ENCODE measurements at places on chromosomes 4 and X.

DNA sequence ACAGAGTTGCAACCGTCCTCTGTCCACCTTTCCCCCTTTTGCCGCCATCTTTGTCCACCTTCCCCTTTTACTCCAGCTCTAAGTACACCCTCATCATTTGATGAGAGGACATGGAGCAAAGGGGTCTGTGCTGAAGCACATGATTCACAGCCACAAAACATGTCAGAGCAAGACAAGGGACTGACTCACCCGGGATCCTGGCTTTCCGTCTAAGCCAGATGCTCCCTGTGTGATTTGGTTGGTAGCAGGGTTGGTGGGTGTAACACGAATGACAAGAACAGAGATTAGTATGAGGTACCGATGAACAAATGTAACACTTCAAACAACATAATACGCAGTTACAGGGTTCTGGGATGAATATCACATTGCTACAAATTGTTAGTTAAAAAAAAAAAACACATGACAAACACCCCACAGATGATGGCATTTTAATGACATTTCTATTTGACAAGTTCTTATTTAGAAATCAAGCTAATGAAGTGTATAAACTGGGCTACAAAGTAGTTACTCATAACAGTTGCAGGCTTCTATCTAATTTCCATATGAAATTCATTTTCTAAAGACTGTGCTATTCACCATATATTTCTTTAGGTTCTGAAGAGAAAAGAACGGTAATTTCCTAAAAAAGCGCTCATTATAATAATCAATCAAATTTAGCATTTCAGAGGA is 71.4 kb upstream of the ETNPPL start:
- no peak for DNase-seq

GRCh38 chr4:15232366-15233263 is 195.2 kb upstream of the C1QTNF7 start:
- no peak for DNase-seq

- no peak for DNase-seq
Observed at GRCh38 chr4:101527188-101527587, 179.9 kb upstream of the PPP3CA start.

- DNase-seq: no peak
Observed at GRCh38 chr4:38831653-38832052, 25.0 kb downstream of the TLR6 start.

DNA sequence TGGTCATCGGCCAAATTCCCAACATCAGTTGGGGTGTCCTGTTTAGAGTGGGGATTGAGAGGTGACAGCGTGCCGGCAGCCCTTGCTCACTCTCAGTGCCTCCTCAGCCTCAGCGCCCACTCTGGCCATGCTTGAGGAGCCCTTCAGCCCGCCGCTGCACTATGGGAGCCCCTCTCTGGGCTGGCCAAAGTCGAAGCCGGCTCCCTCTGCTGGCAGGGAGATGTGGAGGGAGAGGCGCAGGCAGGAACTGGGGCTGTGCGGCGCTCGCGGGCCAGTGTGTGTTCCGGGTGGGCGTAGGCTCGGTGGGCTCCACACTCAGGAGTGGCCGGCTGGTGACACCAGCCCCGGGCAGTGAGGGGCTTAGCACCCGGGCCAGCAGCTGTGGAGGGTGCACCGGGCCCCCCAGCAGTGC is 7.1 kb upstream of the CENPU start:
- DNase-seq: no peak

- DNase-seq: no peak
Observed at GRCh38 chr4:78558410-78558809, 6.8 kb downstream of the ANXA3 start.

- DNase-seq: no peak
Observed at GRCh38 chrX:112011376-112011775, 71.2 kb downstream of the TRPC5 start.

DNA sequence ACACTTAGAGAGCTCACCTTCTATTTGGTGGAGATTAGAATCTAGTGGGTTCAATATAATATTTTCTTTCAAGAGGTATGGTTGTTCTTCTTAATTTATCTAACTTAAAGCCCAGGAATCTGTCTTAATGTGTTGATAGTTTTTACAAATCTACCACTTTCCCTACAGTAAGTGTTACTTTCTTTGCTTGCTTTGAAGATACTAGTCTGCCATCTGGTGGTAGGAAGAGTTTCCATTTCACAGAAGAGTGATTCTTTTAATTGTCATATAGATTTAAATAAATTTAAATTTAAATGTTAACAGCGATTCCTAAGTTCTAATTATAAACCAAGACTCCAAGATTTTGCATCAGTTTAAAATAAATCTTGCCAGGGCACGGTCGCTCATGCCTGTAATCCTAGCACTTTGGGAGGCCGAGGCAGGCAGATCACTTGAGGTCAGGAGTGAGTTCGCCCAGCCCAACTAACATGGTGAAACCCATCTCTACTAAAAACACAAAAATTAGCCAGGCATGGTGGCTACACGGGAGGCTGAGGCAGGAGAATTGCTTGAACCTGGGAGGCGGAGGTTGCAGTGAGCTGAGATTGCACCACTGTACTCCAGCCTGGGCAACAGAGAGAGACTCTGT is 43.5 kb downstream of the NUDT9 start:
- DNase-seq: no peak

GRCh38 chrX:138692591-138692990 is 18.9 kb downstream of the FGF13 start:
- no peak for DNase-seq

DNA sequence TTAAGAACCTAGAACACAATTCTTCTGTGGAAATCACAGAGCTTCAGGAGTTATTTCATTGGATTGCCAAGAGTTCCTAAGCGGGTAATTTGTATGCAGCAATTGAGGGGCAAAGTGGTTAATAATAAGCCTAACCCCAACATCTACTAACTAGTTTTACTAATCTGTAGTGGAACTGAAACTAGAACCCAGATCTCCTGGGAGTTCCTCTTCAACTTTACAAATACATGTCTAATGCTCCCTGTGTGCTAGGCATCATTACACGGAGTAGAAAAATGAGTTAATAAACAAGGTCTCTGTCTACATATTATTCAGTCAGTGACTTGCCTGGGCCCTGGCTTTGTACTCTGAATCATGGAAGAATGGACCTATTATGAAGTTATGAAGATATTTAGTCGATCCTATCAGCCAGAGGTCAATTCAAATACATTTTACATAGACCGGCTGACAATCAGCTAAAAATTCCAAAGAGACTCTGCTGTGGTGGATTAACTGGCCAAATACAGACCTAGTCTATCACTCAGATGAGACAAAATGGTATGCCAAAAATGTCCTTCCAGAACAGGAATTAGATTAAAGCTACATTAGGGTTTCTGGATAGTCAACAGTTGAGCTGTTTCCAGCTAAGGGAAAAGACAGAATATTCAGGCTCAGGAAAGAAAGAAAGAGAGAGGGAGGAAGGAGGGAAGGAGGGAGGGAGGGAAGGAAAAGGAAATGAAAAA is 326.0 kb downstream of the FBXW7 start:
- no peak for DNase-seq

- DNase-seq: no peak
Observed at GRCh38 chr4:67048530-67048929, 496.8 kb downstream of the CENPC start.

- no peak for DNase-seq
Observed at GRCh38 chrX:14051416-14051815, 21.7 kb upstream of the GEMIN8 start.

GRCh38 chr4:121093261-121093660 is 20.9 kb upstream of the NDNF start:
- DNase-seq: no peak

- DNase-seq: peak; percentile 71
Observed at GRCh38 chr4:40621592-40622512, 7.8 kb downstream of the RBM47 start.

- no peak for DNase-seq
Observed at GRCh38 chrX:120281761-120282160, 29.5 kb downstream of the TMEM255A start.

- DNase-seq: no peak
Observed at GRCh38 chrX:147180886-147181285, 366.3 kb upstream of the CXorf51A start.

- no peak for DNase-seq
Observed at GRCh38 chr4:105657117-105657765, 51.2 kb downstream of the INTS12 start.

DNA sequence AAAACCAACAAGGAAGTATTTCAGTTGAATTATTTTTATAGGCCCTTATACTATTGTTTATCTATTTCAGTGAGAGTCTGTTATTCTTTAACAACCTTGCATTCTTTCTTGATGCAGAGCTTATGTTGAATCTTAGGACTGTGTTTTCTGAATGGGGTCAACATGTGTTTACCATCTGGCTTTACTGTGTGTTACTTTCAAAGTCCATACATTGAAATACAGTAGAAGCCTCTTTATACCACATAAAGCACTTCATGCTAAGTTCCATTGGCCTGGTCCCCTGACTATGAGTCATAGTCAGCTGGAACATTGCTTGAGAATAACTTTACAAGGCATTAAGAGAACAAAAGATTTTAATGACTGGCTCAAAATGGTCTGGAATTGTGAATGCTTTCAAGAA is 152.6 kb downstream of the GASK1B start:
- no peak for DNase-seq

- peak; percentile 13 for DNase-seq
Observed at GRCh38 chr4:167210166-167210565, 24.1 kb downstream of the SPOCK3 start.

DNA sequence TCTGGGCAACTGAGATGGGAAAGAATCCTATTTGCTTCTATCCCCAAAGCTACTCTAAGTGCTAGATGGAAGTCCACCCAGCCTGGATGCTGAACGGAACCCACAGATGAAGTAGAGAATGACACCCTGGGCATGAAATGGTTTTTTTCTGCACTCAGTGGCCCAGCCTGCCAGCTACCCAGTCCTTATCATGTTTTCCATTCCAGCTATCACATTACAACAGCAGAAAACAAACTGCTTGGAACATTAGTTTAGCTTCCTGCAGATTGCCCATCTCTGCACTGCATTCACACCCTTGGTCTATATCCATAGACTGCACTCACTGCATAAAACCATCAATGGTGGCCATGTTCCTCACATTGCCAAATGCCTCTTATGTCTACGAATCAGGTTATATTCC is 79.1 kb downstream of the NYX start:
- no peak for DNase-seq

DNA sequence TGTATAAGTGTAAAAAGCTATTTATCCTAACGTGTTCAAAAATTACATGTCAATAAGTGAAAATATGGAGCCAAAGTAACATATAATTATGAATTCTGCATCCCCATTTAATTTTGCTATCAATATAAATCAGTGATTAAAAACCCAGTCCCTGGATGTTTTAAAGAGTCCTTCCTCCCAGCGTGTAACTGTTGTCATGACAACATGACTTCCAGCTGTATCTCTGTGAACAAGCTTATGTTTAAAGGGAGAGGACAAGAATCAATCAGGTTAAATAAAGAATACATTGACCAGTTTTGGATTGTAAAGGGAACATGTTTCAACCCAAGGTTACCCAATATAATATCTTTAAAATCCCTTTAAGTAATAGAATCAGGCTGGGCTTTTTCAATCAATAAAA is 219.7 kb downstream of the NSUN7 start:
- DNase-seq: no peak

- no peak for DNase-seq
Observed at GRCh38 chr4:38377195-38377594, 286.8 kb upstream of the KLF3 start.

GRCh38 chr4:151021637-151022334 is 6.7 kb upstream of the LRBA start:
- DNase-seq: no peak

- DNase-seq: no peak
Observed at GRCh38 chrX:19883878-19884277, 3.5 kb downstream of the SH3KBP1 start.

- no peak for DNase-seq
Observed at GRCh38 chrX:146451136-146451535, 358.4 kb upstream of the CXorf51B start.

GRCh38 chr4:13615161-13615560 is 12.4 kb downstream of the BOD1L1 start:
- DNase-seq: no peak

- no peak for DNase-seq
Observed at GRCh38 chr4:124321364-124321763, 391.2 kb downstream of the ANKRD50 start.

GRCh38 chr4:129037093-129037492 is 56.2 kb downstream of the SCLT1 start:
- DNase-seq: no peak

- no peak for DNase-seq
Observed at GRCh38 chr4:151727365-151727764, 33.4 kb downstream of the GATB start.

GRCh38 chrX:47231167-47231566 is 1.6 kb upstream of the USP11 start:
- DNase-seq: no peak

DNA sequence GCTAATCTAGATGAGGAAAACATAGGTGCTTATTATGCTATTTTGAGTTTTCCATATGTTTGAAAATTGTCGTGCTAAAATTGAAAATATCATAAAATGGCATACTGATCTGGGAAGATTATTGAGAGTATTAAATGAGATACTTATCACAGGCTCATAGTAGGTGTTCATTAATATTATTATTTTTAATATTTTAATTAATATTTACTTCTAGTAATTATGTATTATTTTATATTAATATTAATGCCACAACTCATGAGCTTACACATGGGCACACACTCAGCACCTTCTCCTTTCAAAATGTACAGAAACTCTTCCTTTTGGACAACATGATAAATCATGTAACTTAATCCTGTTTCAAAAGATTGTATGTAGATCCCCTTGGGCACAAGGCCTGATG is 223.6 kb downstream of the RAB28 start:
- no peak for DNase-seq

DNA sequence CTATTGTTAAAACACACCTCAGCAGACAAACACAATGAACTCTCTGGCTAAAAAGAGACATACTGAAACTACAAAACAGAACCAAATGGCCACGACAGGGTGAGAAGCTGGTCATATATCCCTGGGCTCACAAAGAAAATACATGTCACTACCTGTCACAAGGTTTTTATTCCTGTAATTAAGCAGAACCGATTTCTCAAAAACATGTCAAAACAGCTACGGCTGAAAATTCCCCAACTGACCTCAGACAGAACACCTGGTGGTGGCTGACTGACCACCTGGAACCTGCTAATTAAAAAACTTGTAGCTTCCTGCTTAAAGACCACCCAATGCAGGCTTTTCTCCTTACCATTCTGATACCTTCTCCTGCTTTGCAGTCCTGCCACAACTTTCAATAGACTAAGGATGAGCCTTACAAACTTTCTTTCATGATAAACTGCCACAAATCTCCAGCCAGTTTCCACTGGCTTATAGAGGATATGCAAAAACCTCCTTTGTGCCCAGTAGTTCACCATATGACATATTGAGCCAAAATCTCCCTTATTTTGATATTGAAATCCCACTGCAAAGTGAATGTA is 571.9 kb downstream of the SPOCK3 start:
- DNase-seq: no peak

DNA sequence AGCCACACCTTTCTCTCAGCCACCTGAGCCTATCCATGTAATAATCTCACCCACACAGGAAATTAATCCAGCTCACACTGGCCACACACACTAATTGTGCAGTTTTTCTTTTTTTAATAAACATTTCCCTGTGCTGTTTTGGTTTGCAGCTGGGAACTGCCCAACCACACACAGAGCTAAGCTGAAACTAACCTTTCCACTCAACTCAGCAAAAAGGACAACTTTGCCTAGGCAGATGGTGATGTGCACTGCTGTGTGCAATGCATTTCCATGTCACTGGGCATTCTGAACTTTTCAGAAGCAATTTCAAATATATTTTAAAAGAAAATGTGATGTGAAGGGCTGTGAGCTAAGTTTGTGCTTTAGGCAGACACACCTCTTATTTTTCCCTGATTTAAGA is 70.0 kb upstream of the TLL1 start:
- DNase-seq: no peak

Measured in NCI-H1436 treated with DMSO at 0.1 percent for 48 hours (cell line).